ENCODE measurements at places on chromosomes 3 and 15.

DNA sequence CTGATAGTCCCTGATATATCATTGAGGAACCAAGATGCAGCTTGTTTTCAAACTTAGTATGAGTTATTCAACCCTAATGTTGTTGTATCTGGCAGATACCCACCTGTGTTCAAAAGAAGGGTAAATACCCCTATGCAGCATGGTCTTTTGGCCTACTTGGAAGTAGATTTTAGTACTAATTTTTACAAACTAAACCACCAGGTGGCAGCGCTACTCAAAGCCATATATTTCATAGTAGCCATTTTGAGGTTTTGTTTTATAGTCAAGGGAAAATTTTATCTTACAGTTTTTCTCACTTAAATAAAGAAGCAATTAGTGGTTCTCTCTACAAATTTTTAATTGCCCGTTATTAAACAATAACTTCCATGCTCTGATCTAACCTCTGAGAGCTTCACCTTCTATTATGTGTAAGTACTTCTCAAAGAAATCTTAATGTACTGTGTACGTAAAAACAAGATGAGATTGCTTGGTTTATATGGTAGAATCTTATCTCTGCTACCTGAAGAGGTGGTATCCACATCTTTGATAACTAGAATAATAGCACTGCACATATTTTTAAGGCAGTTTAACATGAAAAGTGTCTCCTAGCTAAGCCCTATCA, 31.5 kb upstream of the MLF1 start:
- DNase-seq: peak; percentile 60

DNA sequence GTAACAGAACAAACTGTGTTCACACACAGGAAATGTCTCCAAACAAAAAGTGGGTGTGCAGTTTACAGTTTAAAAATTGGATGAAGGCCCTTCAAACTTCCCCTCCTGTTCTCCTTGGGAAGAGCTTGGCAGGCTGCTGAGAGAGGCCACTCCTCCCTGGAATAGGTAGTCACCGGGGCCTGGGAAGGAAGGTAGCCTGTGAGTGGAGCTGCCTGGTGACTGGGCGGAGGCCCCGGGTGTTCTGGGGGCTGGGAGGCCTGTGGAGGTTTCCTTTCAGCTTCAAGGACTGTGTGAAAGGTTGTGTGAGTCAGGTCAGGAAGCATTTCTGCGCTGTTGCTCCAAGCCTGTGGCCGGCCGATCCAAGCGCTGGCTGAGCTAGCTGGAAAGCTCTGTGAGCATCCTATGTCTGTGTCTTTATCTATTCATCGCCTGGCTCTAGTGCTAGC, 14.1 kb downstream of the SLCO3A1 start:
- DNase-seq: no peak

GRCh38 chr3:161314836-161315395, 56.4 kb downstream of the SPTSSB start:
- DNase-seq: no peak

GRCh38 chr3:14555835-14556234, 15.7 kb upstream of the GRIP2 start:
- no peak for DNase-seq

DNA sequence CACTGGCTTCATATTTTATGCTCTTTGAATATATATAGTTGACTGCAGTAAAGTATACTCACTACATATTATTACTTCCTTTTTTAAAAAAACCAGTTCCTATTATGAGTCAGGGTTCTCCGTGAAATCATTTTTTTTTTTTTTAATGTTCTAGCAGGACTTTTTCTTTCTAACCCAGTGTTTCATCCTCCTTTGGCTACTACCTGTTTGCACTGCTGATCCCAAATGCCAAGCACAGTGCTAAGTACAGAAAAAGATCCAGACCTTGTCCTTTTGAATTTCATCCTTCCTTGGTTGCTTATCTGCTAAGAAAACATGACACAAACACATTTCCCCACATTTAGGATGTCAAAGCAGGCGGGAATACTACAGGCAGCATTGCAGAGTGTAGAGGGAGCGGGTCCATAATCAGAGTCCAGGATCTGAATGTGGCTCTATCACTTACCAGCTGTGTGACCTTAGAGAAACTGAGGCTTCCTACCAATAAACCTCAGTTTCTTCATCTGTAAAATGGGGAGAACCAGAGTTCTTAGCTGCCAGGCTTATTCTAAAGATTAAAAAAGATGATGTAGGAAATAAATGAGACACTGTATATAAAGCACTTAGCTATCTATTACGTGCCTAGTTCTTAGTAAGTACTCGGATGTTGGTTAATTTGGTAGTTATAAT, 37.2 kb upstream of the ANPEP start:
- DNase-seq: no peak

All from CD4-positive, alpha-beta T cell treated with Interleukin-10 for 1 hour (primary cell).